ENCODE measurements at places on chromosomes 16 and 17.

DNA sequence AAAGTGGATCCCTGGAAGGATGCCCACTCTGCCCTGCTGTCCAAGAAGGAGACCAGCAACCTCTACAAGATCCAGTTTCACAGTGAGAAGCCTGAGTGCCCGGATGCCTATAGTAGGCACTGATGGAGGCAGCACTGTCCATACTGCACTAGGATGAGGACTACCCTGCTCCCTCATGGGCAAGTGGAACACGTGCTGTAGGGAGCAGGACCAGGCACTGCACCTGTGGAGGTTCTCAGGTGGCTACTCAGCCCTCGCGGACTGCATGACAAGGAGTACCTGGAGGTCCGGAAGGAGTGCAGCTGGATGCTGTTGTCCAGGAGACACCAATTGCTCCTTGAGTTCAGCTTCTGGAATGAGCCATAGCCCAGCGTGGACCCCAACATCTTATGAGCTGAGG, 146.1 kb upstream of the NLRP1 start:
- DNase-seq: no peak

DNA sequence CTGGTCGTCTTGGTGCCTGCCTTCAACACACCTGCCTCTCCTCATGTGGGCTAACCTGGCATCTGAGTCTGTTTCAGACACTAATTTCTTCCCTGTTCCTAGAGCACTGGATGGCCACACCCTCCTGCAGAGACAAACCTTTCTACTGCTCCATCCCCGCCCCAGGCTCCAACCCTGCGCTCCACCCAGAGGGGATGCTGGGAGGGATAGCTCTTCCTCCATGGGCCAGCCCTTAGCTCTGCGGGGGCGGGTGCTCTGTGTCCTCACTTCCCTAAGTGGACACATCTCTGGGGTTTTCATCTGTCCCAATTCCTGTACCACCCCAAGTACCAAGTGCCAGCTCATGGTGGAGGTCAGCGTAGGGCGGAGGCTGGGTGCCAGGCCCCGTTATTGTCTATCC, 11.0 kb upstream of the CRISPLD2 start:
- DNase-seq: peak; percentile 30

DNA sequence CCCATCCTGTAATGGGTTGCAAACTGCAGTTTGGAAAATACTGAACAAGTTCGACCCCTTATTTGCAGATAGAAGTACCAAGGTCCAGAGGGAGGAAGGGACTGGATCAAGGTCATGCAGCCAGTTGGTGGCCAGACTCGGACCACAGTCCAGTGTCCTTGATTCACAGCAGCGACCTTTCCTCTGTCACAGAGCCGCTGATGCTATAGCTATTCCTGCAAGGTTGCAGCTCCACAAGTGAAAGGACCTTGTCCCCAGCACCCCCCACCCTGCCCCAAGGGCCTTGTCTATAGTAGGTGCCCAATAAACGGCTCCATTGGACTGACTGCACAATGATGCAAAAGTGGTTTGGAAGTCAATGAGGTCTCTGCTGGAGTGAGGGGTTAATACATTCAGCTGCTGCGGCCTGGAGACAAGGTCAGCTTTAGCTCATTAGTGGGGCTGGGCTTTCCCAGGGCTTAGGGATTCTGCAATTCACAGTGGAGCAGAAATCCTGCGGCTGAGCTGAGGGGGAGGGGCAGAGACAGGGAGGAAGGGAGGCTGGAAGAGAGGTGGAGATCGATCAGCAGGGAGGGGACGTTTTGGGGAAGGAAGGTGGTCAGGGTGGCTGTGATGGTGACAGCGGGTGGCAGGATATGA, 13.4 kb upstream of the CRHR1 start:
- no peak for DNase-seq

GRCh38 chr16:27319257-27319965, 5.6 kb downstream of the IL4R start:
- DNase-seq: no peak

DNA sequence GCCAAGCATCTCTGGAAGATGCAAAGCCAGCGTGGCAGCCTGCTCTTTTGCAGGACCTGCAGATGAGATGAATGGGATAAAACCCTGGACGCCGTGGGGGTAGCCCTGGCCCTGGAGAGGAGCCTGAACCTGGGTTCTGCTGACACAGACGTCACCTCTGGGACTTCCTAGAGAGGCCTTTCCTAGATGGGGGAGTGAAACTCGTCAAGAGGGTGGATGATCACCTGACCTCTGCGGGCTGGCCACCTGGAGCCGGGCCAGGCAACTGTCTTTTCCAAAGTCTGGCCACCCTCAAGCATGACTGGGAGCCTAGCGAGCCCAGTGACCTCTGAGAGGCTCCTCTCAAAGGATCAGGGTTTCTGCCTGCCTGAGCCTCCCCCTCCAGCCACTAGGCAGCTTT, 529.0 kb downstream of the KCNJ18 start:
- DNase-seq: no peak

- no peak for DNase-seq
These were observed 18.3 kb upstream of the EFCAB13 start for GRCh38 chr17:47305302-47305923.

GRCh38 chr17:40110026-40110845, 9.8 kb upstream of the NR1D1 start:
- no peak for DNase-seq
